Activated T-cell treated with anti-CD3 and anti-CD28 coated beads, Interleukin-2, amount 50 U/mL, for 72 hours (primary cell): ENCODE measurements at places on chromosomes 11 and 22. TPM values are rescaled to one million over a fixed set of nuclear protein-coding genes. Genes with fewer than 3 reads are reported as not detected.

UBQLN3 gene
- total RNA-seq, result not detected

SPECC1L gene
- 59.4 TPM for total RNA-seq

SCGB1A1 gene
- total RNA-seq, result not detected

C11orf16 gene
- not detected for total RNA-seq

RAB6A gene
- 73.7 TPM for total RNA-seq

COA4 gene
- 35.4 TPM for total RNA-seq

ARHGEF12 gene
- total RNA-seq, result 20.5 TPM

IL18BP gene
- 19.0 TPM for total RNA-seq

C11orf91 gene
- total RNA-seq, result not detected

USH1C gene
- total RNA-seq, result not detected

ADORA2A gene
- 34.6 TPM for total RNA-seq

RASSF10 gene
- not detected for total RNA-seq

SPI1 gene
- 0.35 TPM for total RNA-seq

TRPM5 gene
- total RNA-seq, result 0.07 TPM

FGF3 gene
- total RNA-seq, result not detected

OVOL1 gene
- 0.16 TPM for total RNA-seq

MAPK8IP1 gene
- total RNA-seq, result 0.50 TPM

KIF18A gene
- 29.2 TPM for total RNA-seq

TSPAN18 gene
- 1.3 TPM for total RNA-seq

ARHGAP20 gene
- 0.38 TPM for total RNA-seq

INS gene
- not detected for total RNA-seq

KRTAP5-1 gene
- total RNA-seq, result not detected

PKDREJ gene
- not detected for total RNA-seq

TIRAP gene
- total RNA-seq, result 15.2 TPM

RASL10A gene
- total RNA-seq, result 0.84 TPM

USP2 gene
- total RNA-seq, result 0.91 TPM

PRAME gene
- total RNA-seq, result 0.41 TPM

RGL4 gene
- 22.7 TPM for total RNA-seq

SHANK3 gene
- 0.24 TPM for total RNA-seq

FAM180B gene
- total RNA-seq, result 0.16 TPM

FGF4 gene
- total RNA-seq, result not detected

PRR5 gene
- 11.7 TPM for total RNA-seq

PHF21B gene
- 0.72 TPM for total RNA-seq

HBG2 gene
- total RNA-seq, result not detected

OR52N5 gene
- total RNA-seq, result not detected

SEPTIN5 gene
- total RNA-seq, result 1.8 TPM

TRPC6 gene
- not detected for total RNA-seq

YPEL4 gene
- total RNA-seq, result 1.1 TPM

LINC01488 gene
- total RNA-seq, result not detected

DAGLA gene
- 0.05 TPM for total RNA-seq

OR56A5 gene
- total RNA-seq, result not detected

MMP13 gene
- total RNA-seq, result not detected

KRTAP5-11 gene
- not detected for total RNA-seq

CECR2 gene
- 0.77 TPM for total RNA-seq
